Gastrocnemius medialis (tissue), 4 donors: ENCODE measurements at places on chromosomes 16 and 17. TPM values are rescaled to one million over a fixed set of nuclear protein-coding genes. Genes with fewer than 3 reads are reported as not detected.

Gene C16orf74
- total RNA-seq: not detected

Gene TRAPPC2L
- total RNA-seq: 22.0 TPM

Gene TBC1D3E
- not detected for total RNA-seq

Gene CHST6
- total RNA-seq: not detected

Gene CTRL
- total RNA-seq: 0.27 TPM

Gene ABCA6
- 82.3 TPM for total RNA-seq

Gene CFAP119
- 1.7 TPM for total RNA-seq

Gene CNOT1
- 54.7 TPM for total RNA-seq

Gene GFAP
- total RNA-seq: not detected

Gene CSH1
- total RNA-seq: not detected

Gene KRTAP4-3
- total RNA-seq: not detected

Gene HYDIN
- not detected for total RNA-seq

Gene TMEM100
- 0.39 TPM for total RNA-seq

Gene SAMD14
- 3.8 TPM for total RNA-seq

Gene PLA2G10
- total RNA-seq: not detected

Gene FBXW10B
- 1.1 TPM for total RNA-seq

Gene TMEM114
- not detected for total RNA-seq

Gene STX1B
- not detected for total RNA-seq

Gene CAPNS2
- not detected for total RNA-seq

Gene HOXB9
- not detected for total RNA-seq

Gene NME2
- 666 TPM for total RNA-seq

Gene CIBAR2
- not detected for total RNA-seq

Gene SPN
- total RNA-seq: 0.12 TPM
